ENCODE measurements at places on chromosomes 4 and X.

DNA sequence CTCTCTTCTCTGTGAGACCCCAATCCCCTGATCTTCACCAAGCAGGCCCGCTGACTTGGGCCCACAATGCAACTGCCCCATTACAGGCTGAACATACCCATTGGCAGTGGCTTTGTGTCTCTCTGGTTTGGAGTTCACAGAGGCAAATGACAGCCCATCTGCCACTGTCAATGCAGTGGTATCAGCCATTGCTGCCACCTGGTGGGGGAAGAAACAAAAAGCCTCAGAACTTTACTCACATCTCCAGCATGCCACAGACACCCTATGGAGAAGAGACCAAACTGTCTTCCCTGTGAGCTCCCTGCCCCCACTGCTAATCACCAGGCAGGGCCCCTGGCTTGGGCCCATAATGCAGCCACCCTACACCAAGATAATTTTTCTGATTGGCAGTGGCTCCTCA is 729.3 kb upstream of the ACTRT1 start:
- peak; percentile 42 for DNase-seq

- peak; percentile 82 for DNase-seq
Measured at GRCh38 chrX:68462653-68463052, 29.4 kb upstream of the OPHN1 start.

DNA sequence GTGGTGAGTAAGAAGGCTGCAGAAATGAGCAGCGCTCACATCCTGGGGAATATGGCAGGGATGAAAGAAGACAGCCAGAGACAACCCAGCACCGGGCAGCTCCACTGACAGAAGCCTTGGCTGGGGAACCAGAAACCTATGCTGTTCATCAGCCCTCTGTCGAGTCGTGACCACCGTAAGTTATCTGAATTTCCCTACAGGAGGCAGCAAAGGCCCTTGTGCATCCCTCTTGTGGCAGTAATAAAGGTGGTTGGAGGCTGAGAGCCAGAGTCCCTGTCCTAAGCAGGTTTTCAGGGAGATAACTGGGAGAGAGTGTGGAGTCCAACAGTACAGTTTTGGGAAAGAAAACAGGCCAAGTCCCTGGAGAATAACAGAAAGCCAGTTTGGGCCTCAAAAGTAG is 194.0 kb upstream of the BOD1L1 start:
- DNase-seq = no peak

GRCh38 chr4:55546506-55546755 is 278 bp downstream of the CLOCK start:
- DNase-seq = no peak

DNA sequence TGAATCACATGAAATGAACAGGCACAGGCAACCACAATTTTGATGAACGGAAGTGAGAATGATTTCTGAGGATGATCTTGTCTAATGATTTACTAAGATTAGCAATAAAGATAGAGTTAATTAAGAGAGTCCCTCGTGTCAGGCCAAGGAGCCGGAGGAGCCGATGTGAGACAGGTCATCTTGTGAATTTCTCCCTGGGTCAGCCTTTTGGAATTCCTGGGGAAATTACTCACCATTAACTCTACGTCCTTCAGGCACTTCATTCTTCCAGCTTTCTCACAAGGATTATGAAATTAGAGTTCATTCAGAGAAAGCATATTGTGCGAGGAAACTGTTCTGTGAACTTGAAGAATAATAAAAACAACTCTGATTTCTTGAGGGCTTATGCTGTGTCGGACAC is 86.7 kb downstream of the PSAPL1 start:
- no peak for DNase-seq

DNA sequence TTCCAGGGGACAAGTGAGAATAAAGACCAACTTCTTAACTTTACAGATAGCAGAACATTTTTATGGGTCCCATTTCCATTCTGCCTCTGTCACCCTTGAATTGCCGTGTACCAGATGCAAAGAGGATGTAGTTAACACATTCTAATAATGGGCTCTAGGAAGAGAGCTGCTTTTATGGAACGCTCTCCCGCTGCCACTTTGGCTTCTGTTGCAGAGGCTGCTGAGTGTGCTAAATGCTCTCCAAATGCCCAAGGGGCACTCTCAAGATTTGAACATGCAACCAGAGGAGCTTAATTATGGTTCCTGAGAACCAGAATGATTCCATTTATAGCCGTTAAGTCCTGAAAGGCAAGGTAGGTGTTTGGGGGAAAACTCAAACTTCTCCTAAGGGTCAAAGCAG is 28.1 kb upstream of the GPC3 start:
- DNase-seq = no peak

DNA sequence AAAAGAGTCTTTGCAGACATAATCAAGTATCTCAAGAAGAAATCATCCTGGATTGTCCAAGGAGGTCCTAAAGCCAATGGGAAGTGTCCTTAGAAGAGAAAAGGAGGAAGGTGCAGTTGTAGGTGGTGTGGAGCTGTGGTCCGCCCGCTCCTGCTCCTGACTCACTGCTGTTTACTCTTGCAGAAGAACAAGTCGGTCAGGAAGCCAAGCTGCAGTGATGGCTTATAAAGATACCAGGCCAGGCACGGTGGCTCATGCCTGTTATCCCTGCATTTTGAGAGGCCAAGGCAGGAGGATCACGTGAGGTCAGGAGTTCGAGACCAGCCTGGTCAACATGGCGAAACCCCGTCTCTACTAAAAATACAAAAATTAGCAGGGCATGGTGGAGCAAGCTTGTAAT is 66.4 kb upstream of the ATP6AP2 start:
- no peak for DNase-seq

DNA sequence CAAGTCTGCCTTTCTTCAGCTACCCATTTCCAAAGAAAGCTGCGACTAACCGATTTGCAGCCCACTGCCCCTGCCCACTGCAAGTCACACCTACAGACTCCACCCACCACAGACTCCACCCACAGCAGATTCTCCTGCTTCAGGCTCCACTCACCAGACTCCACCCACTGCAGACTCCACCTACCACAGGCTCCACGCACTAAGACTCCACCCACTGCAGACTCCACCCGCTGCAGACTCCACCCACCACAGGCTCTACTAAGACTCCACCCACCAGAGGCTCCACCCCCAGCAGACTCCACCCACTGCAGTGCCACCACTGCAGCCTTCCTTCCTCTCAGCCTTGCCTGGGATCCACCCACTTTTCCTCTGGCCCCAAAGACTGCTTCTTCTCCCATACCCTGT is 41.3 kb downstream of the ABLIM2 start:
- peak; percentile 13 for DNase-seq

GRCh38 chr4:115969756-115970155 is 856.3 kb upstream of the NDST4 start:
- DNase-seq = no peak

- no peak for DNase-seq
Measured at GRCh38 chrX:41692162-41692749, 3.5 kb downstream of the GPR34 start.

DNA sequence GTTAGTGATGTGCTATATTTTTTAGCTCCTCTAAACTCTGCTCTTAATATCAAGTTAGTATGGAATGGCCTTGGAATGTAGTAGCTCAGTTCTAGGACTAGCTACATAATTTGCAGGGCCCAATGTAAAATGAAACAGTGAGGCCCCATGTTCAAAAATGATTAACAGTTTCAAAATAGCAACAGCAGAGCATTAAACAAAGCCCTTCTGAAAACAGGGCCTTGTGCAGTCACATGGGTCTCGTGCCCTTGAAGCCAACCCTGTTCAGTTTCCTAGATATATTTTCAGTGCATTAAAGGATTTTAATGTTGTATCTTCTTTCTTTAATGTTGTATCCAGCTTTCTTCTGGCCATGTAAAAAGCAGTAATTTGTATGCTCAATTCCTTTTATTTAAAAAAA is 82.1 kb downstream of the TASL start:
- no peak for DNase-seq

DNA sequence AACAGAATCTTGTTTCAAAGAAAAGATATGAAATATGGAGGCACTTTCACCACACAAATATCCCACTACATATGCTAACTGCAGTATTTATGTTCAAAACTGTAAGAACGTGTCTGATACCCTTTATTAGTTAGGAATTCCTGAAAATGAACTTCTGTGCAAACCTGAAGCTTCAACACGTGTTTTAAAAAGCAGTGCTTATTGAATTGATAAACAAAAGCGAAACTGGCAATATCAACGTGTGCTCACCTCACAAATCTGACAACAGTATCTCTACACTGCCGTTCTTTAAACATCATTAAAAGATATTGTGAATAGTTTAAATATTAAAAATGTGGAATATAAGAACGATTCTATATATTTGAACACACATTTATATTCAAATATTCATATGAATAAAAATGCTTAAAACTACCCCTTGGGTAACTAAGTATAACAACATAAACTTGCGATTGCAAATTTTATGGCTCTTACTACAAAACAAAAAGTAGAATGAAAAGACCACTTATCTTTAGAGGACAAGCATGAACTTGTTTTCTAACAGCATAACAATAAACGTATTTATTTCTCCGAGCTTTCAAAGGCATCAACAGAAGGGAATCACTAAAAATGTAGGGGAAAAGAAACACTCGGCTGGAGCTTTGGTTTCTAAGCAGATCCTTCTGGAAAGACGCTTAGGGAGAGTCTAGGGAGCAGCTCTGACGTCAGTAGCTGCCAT is at the start of gene LRP2BP:
Gene LRP2BP (minus strand): TSS at position 687 of the 718 bp plus-strand sequence. CDS start 17,738 bp downstream, outside the sequence.
- peak; percentile 77 for DNase-seq

- no peak for DNase-seq
Measured at GRCh38 chr4:20159516-20159915, 92.2 kb upstream of the SLIT2 start.

DNA sequence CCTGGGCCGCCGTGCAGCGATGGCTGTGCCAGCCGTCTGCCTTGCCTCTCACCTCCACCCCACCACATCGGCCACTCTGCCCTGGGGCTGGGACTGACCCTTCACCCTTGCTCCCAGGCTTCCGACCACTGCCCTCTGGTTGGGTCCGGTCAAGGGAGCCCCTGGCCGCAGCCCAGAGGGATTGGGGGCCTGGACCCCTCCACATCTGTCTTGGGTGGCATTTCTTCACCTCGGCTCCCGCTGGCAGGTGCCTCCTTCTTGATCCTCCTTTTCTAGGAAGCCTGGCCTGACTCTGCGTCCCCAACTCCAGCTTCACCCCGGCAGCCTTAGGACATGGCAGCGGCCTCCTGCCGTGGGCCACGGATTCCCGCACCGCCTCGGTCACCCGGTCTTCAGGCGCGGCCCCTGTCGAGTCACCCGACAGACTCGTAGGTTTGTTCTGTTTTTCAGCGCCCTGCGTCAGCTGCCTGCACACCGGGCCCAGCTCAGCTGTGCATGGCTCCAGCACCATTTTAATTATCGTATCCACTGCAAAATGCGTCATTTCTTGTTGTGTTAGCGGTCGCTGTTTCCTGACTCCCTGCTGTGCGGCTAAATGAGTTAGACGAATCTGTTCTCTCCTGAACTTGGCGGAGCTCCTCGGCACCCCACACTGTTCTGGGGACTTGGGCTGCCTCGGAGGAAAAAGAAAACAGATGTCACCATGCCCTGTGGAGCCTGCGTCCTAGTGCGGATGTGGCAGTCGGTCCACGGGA is 124.0 kb downstream of the FAM53A start:
- no peak for DNase-seq

- no peak for DNase-seq
Measured at GRCh38 chr4:174757736-174758135, 71.3 kb downstream of the GLRA3 start.

DNA sequence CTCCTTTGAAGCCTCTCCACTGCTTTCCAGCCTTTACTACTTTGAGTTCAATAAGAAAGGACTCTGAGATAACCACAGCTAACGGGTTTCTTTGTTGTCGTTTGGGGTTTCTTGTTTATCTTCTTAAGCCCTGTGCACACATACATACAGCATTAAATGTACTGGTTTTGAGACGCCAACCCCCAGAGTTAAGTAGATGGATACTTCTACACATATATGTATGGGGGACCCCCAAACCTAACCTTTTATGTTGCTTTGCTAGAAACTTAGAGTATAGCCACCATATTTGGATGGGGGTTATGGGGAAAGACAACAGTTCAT is 697 bp downstream of the CEP135 start:
- no peak for DNase-seq

DNA sequence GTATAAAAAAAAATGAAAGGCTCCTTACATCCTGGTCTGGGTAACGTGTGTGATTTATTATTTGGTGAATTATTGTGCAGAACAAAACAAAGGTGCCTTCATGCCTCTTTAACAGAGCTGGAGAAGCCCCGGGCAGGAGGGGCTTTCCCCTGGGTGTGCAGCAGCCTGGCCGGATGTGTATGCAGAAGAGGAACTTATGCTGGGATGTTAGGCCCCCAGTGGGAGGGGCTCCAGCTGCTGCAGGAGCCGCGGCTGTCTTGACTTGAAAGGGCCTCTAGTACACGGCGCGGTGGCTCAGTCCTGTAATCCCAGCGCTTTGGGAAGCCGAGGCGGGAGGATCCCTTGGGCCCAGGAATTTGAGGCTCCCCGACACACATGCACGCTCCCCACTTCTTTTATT is 16.0 kb downstream of the CCNQ start:
- peak; percentile 74 for DNase-seq

- DNase-seq = no peak
Measured at GRCh38 chr4:111573386-111573785, 571.9 kb upstream of the FAM241A start.

GRCh38 chr4:61251129-61251528 is 51.0 kb downstream of the ADGRL3 start:
- DNase-seq = no peak

GRCh38 chrX:30880058-30880457 is 9.0 kb downstream of the TAB3 start:
- DNase-seq = no peak

- DNase-seq = no peak
Measured at GRCh38 chr4:182435401-182435800, 192.2 kb downstream of the TENM3 start.

- DNase-seq = no peak
Measured at GRCh38 chr4:4647041-4647440, 105.2 kb upstream of the STX18 start.

DNA sequence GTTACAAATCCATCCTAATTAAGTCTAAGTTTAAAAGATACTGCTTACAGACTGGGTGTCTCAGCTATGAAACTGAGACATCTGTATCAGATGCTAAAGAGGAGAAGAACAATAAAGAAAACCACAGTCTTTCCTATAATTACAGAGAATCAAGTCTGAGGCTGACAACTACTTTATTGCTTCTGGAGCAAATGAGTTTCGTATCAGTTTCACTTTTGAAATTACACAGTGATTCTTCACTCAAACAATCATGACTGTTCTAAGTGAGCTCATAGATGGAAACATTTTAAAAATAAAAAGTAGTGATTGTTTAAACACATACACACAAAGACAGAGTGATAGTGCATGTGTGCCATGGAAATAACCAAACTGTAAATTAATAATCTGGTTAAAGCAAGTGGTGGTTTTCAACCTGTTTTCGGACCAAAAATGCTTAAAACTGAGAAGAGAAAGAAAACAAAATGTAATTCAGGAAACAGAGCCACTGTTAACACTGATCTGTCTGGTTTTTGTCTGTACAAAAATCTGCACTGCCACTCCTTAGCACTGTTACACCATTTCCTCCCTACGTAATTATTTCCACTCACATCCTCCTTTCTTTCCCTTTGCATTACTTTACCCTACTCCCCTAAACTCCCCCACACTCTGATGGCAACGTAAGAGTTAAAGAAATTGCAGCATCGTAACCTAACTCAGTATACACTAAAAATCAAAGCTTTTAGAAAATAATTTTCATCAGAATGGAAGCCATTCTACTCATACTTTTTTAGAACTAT is 12.5 kb downstream of the RFC1 start:
- peak; percentile 75 for DNase-seq
